Endodermal cell (in vitro differentiated cells): ENCODE measurements at places on chromosomes 16 and 17.
A peak's percentile ranks its signal among the peaks of the same experiment; 100 is the strongest.

- DNase-seq: peak; percentile 90
Measured at GRCh38 chr16:23435500-23435899, 17.5 kb downstream of the COG7 start.

GRCh38 chr16:11727796-11728543 is 14.7 kb downstream of the TXNDC11 start:
- DNase-seq: no peak

DNA sequence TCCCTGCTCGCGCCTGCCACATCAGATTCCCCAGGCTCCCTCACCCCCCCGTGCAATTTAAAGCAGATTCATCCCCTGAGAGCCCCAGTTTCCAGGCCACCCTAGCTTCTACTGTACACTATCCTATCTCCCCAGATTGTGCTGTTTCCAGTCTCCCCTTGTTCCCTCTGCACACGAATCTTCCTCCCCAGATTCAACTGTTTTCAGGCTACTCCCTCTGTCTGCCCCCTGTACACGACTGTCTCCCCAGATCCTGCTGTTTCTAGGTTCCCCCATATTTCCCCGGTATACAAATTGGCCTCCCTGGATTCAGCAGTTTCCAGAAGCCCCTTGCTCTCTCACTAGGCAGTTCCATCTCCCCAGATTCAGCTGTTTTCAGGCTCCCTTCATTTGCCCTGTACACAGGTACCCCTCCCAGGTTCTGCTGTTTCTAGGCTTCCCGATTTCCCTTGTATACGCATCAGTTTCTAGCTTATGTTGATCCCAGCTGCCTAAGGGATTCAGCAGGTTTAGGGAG is 22.9 kb downstream of the COPZ2 start:
- no peak for DNase-seq

DNA sequence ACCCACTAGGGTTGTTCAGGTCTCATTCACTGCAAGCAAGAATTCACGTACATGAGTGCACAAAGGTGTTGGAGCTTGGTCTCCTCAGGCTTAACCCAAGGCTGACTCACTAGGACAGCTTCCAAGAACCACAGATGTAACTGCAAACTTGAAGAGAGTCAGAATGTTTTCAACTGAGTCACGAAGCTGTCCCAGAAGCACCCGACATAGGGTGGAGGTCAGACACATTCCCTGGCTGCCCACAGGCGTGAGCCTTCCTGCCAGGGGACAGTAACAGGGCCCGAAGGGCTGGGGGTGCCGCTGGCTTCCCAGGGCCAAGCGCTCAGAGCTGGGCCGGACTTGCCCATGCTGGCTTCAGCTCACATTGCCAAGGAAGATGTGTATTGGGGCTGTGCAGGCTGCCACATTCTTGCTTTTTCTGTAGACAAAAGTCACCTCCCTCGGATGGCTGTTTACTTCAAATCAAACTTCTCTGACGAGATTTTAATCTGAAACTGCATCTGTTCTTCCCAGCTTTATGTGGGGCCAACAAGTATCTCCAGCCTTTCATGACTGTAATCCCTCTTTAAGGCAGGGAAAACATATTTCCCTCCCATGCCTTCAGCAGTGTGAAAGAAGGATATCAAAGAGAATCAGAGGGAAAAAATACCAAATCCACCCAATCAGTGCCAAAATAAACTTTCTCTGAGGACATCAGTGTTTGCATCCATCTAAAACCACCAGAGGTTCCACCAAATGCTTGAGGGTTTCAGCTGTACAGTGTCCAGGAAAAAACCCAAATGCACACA is 14.3 kb downstream of the CMTM3 start:
- no peak for DNase-seq

- DNase-seq: peak; percentile 64
Measured at GRCh38 chr17:31093866-31094599, 744 bp upstream of the NF1 start.

GRCh38 chr16:9040800-9041412 is 50.5 kb upstream of the HAPSTR1 start:
- DNase-seq: no peak

GRCh38 chr17:59440757-59441463 is 109.5 kb downstream of the YPEL2 start:
- peak; percentile 99 for DNase-seq

- DNase-seq: no peak
Measured at GRCh38 chr16:71203631-71204030, 26.9 kb downstream of the HYDIN start.

GRCh38 chr16:22648141-22648540 is 137.4 kb downstream of the NPIPB5 start:
- DNase-seq: peak; percentile 28

GRCh38 chr17:42798011-42798382 is 507 bp downstream of the COA3 start:
- no peak for DNase-seq

DNA sequence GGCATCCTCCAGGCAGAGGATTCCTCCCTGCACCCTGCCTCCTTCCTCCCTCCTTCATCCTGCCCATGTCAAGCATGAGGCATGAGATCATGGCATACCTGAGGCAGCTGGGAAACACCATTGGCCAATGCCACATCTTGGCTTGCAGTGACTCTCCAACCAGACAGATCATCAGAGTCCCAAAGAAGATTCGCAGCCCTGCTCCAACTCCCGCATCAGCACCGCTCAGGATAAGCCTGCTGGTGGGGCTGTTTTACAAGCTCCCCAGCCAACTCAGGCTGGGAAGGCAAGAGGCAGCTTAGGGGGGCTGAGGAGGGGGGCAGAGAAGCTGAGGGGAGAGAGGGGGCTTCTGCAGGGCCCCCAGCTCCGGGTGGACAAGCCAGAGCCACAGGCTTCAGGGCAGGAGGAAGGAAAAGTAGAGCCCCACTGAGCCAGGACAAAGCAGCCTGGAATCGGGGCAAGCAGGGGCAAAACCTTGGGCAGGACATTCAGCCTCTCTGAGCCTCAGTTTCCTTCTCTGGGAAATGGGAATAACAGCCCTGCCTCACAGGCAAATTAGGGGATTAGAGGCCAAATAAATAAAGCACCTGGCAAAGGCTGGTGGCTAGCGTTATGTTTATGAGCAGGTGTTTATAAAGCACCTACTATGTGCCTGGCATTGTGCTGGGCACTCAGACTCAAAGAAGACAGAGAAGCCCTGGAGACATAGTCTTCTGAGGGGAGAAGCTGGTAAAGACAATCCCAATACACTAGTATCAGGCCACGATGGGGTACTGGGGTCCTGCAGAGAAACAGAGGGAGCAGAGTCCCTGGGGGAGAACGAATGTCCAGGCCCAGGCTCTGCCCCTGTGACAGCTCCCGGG is 88.1 kb downstream of the GOSR1 start:
- DNase-seq: peak; percentile 88

DNA sequence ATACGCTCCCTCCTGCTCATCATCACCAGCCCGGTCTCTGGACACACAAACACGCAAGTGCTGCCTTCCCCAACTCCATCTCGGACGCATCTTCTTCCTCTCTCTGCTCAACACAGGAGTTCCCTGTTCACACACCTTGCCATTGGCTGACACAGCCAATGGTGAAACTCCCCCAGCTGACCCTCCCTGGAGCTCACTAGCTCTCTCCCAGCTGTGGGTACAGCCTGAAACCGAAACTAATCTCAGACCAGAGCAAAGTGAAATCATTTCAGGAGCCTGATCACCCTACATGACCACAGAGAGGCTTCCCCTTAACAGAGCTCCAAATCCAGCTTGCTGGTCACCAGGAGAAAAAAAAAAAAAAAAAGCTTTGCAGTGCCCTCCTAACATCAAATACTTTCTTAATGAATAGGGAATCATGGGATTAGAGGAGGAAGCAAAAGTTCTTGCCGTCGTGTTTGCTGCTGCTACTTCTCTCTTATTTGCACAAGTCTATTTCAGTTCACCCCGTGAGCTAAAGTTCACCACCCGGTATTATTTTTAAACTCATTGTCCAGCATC is 8.3 kb downstream of the CUEDC1 start:
- no peak for DNase-seq

- DNase-seq: no peak
Measured at GRCh38 chr16:57571098-57571497, 28.7 kb downstream of the ADGRG5 start.

GRCh38 chr16:86239381-86239780 is 270.9 kb upstream of the FOXF1 start:
- DNase-seq: no peak

GRCh38 chr16:24428756-24429155 is 110.6 kb upstream of the RBBP6 start:
- DNase-seq: no peak

DNA sequence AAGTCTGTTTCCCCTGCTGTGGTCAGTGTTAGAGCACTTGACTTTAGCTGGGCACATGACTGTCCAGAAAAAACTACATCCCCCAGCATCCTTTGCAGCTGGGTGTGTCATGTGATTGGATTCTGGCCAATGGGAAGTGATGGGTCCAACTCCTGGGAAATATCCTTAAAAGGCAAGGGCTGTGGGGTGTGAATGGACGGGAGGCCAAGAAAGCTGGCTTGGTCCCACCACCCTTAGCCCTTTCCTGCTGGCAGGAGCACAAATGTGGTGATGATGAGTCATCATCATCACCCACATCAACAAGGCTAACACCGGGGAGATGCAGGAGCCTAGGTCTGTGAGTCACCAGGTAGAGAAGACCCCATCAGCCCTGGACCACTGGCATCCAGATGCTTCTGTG is 341.7 kb downstream of the C16orf95 start:
- DNase-seq: peak; percentile 90

DNA sequence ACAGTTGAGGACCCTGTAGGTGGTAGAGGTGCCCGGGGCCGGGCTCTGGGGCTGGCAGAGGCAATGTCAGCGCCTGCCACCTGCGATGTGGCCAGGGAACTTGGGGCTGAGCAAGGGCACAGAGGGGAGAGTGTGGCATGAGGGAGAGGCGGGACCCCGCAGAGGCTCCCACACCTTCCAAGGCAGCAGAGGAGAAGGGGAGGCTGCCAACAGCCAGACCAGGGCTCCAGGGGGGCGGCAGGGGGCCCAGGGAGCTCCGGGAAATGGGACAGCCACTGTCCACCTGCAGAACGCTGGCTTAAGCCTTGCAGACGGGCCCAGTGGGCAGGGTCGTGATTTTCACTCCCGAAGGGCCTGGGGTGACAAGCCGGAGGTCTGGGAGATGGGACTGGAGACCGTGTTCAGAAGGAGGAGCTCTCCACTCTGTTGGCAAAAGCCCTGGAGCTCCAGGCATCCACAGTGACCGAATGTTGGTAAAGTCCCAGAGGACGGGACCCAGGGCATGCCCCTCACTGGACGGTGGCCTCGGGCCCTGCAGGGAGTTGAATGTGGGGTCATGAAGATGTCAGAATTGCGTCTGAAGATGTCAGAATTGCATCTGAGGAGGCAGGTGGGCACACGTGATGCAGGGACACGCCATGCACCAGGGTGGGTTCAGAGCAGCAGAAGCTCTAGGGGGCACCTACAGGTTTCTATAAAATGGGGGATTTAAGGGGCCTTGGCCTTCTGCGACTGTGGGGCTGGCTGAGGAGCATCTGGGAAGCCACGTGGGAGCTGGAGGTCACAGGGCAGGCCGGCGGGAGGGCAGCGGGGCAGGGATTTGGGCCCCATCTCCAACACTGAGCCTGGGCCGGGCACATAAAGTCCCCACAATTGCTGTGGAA is 18.6 kb downstream of the CD7 start:
- DNase-seq: no peak

DNA sequence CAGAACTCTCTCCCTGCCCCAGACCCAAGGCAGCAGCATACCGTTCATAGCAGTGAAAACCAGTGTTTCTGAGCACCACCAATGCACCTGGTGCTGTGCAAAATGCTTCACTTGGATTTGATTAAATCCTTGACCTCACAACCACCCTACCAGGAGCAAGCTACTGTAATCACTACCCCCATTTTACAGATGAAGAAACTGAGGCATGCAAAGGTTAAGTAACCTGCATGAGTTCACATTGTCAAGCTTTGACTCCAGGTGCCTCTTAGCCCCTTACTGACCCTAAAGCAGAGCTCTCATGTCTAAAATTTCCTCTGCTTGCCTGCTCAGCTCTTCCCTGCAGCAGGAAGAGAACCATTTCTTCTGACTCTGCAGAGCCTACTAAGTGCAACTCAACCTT is 34.2 kb upstream of the GOSR2 start:
- no peak for DNase-seq

DNA sequence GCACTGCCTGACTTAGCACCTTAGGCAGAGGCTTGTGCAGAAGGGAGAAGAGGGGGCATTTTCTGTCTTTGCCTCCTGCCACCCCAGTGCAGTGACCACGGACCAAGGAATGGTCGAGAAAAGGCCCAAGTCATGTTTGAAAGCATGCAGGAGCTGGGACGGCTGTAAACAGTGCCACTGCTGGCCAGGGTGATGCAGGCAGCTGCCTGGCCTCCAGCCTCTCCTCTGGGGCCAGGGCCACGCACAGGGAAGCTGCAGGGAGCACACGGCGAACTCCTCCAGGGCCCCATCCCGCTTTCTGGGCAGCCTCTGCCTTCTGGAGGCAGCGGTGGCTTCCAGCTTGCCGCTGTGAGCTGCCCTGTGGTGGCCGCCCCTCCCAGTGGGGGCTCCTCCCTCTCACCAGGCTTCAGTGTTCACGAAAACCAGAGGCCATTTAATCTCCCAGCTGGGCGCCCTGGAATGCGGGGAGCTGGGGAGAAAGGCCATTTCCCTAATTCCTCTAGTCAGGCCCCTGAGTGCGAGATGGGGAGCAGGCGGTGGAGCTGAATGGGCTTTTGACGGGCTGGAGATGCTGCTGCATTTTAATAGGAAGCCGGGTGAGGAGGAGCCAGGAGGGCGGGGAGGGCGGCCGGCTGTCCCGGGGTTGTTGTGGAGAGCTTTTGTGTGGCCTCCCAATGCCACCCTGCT is 28.7 kb upstream of the DNAI2 start:
- DNase-seq: peak; percentile 93

DNA sequence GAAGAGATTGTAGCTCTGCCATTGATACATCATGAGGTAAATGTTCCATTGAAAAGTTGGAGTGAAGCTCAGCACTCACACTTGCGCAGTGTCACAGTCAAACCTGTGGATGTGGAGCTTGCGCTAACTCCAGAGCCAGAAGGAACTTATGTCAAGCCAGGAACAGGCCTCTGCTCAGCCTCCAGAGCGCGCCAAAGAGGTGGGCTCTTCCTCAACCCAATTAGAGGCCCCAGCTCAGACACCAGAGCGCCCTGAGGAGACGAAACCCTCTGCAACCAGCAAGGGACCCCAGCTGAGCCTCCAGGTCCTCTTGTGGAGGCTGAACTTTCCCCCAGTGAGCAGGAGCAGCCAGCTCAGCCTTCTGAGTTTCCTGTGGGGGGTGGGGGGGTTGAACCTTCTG is 61.5 kb upstream of the FBXO47 start:
- no peak for DNase-seq
